Esophagus mucosa (tissue), 1 donor: ENCODE measurements at places on chromosomes 12 and 14.

GRCh38 chr14:103699901-103700752 is 15.1 kb downstream of the XRCC3 start:
- ATAC-seq = no peak

DNA sequence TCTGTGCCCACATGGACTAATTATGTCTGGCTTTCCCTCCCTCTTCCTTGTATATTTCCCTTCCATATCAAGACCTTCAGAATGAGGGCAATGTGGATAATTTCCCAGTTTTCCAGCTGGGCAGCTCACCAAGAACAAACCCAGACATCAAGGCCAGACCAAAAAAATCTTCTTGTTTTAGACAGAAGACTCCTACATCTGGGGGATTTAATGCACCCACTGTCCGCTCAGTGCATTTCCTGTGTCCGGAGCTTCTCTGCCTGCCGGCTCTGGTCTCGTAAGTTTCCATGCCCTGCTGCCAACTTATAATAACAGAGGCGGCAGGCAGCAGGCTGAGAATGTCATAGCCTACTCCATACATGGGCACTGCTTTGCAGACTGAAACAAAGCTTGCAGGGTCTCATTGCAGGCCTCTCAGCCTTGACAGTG is 207.2 kb upstream of the BCL2L14 start:
- ATAC-seq = peak; percentile 40

DNA sequence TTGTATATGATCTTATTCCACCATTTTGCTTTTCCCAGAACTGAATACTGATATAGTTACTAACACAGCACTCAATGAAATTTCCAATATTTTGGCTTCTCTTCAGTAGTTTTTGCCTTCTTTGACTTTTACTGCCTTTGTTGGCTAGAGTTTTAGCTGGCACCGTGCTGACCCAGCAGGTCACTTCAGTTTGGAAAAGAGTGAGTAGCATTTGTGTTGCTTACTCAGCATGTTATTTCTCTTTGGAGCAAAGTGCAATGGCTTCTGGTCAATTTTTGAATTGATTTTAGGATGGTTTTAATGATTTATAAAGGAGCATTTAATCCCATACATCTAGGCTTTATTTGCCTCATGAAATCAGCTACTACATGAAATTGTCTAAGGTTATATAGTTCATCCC is 119.2 kb downstream of the ETNK1 start:
- no peak for ATAC-seq

- peak; percentile 87 for ATAC-seq
Measured at GRCh38 chr12:52191841-52192791, at the start of gene KRT80. TSS of gene KRT80 (minus strand) at chr12:52192014. CDS start at chr12:52191902, 112 bp downstream.

- ATAC-seq = no peak
Measured at GRCh38 chr12:96359328-96359727, 40.9 kb downstream of the CDK17 start.

DNA sequence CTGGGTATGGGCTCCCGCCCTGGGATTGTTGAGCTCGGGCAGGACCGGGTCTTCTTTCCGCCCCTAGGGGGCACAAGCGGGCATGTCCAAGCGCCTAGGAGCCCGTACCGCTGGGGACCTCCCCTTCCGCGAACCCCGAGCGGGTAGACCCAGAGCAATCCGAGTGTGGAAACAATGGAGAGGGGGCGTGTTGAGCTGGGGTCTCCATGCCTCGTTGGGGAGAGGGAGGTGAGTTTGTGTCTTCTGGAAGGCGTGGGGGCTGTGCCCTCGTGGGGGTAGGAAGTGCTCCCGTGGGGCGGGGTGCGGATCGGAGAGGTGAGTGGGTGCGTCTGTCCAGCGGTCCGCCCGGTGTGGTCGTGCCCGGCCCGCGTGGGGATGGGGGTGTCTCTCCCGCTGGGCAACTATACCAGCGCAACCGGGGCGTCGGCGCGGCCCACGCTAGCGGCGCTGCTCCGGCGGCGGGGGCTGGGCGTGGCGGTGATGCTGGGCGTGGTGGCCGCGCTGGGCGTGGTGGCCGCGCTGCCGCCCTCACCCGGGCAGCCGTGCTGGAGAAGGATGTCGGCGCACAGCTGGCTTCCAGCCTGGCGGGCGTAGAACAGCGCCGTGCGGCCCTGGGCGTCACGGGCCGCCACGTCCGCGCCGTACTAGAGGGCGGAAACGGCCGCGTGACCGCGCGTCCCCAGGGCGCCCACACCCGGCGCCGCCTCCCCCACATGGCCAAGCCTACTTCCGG is 12.2 kb downstream of the AGAP2 start:
- ATAC-seq = peak; percentile 86

- ATAC-seq = no peak
Measured at GRCh38 chr12:118694128-118694775, 287.1 kb upstream of the SRRM4 start.

- ATAC-seq = no peak
Measured at GRCh38 chr14:71726580-71727021, 205.6 kb upstream of the RGS6 start.

DNA sequence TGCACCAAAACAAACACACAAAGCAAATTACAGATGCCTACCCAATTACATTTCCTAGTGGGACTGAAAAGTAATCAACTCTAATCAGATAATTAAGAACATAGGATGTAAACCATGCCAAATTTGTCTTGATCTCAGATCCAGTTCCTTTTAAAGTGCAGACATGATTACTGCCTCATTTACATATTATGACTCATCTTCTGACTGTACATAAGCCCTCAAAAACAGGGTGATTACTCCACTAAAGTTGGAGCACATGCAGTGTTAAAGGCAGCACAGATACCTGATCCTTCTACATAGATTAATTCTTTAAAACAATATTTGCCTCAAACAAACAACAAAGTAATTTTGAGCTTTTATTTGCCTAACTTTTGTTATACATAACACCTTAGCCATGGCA is 337.2 kb downstream of the RPS29 start:
- no peak for ATAC-seq

- ATAC-seq = no peak
Measured at GRCh38 chr12:117900561-117900960, 68.2 kb downstream of the KSR2 start.

- ATAC-seq = no peak
Measured at GRCh38 chr12:32736445-32736844, 19.3 kb downstream of the YARS2 start.

DNA sequence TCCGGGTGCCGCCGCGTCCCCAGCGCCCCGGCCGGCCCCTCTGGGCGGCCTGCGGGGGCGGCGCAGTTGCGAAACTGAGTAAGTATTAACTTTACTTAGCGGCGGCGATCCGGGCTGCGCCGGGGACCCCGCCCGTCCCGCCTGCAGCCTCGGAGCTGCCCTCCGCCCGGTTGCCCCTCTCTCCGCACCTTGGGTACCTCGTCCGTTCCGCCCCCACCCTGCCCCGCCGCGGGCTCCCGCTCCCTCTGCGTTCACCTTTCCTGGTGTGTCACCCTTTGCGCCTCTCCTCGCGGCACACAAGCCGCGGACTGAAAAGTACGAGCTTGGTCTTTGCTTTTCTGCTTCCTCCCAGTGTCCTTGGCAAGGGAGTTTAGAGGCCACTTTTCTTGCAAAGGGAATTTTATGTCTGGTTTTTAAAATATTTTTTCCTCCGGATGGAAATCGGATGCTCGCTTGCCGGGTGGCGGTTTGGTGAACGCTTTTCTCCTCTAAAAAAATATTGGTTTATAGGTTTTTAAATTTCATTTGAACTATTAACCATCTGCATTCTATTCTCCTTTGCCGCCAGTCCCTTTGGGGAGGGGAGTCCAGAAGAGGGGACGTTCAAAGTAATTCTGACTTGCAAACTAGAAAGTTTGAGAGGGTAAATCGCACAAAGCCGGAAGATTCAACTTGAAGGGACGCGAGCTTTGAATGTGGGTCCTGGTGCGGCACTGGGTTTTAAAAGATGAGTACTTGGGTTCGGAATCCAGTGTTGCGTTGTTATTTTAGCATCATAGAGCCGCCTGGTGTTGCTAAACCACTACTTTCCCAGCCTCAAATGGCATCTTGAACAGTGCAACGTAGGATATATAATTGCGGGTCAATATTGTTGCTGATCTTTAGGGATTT is 834 bp downstream of the RASSF8 start:
- ATAC-seq = peak; percentile 38

- peak; percentile 51 for ATAC-seq
Measured at GRCh38 chr12:52182898-52183543, 8.8 kb downstream of the KRT80 start.

DNA sequence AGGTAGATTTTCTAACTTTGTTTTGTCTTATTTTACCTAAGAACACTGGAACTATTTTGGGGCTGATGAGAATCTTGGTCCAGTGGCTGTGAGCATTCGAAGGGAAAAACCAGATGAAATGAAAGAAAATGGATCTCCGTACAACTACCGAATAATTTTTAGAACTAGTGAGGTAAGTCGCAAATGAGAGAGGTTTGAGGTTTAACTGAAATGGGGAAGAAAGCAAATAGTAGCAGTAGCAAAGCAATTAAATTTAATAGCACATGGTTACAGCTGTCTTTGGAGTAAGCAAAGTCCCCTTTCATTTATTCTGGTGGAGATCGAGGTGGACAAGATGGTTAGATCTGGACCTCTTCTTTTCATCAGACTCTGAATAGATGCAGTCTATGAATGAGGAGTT is 313.5 kb upstream of the RGS6 start:
- ATAC-seq = no peak

GRCh38 chr12:103331643-103332042 is 164.1 kb downstream of the C12orf42 start:
- ATAC-seq = no peak

DNA sequence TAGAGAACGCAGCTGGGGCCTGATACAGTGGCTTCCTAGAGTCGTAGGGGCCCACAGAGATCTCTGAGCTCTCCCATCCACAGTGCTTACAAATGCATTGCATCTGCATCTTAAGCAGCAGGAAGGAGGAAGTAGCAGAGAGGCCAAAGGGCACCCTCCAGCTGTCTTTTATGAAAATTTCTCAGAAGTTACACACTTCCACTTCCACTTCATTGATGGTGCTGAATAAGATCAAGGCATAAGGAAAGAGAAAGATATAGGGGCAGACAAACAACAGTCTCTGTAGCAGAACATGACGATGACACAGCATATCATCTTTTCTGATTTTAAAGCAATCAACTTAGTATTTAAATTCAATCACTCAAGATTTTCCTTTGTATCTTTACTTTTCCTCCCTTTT is 51.6 kb upstream of the ABCC9 start:
- ATAC-seq = no peak

DNA sequence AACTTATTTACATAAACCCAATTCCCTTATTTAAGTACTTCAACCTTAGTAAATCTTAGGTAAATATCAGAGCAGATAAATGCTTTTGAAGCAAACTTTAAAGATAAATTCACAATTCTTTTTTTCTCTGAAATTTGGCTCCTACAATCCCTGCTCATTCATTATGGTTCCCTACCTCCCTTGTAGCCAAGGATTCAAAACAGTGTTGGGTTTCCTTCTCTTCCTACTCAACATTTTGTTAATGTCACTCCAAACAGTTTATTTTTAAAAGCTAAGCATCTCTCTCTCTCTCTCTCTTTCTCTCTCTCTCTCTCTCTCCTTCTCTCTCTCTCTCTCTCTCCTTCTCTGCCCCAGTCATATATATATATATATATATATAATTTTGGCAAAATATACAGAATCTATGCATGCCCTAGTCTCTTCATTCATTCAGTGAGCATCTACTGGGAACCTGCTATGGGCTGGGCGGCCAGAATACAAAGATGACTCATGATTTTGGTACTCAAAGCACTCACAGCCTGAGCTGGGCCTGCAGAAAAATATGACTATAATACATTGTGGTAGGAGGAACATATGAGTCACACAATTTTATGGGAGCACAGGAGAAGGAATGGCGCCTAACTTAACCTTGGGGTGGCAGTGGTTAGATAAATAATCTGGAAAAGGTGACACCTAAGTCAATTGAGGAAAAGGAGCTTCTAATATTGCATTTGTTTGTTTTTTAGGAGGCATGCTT is 123.7 kb upstream of the DHRS4 start:
- peak; percentile 73 for ATAC-seq

GRCh38 chr14:54665946-54666345 is 99.0 kb downstream of the SAMD4A start:
- peak; percentile 45 for ATAC-seq

- ATAC-seq = no peak
Measured at GRCh38 chr12:69934011-69934410, 109.0 kb downstream of the MYRFL start.

DNA sequence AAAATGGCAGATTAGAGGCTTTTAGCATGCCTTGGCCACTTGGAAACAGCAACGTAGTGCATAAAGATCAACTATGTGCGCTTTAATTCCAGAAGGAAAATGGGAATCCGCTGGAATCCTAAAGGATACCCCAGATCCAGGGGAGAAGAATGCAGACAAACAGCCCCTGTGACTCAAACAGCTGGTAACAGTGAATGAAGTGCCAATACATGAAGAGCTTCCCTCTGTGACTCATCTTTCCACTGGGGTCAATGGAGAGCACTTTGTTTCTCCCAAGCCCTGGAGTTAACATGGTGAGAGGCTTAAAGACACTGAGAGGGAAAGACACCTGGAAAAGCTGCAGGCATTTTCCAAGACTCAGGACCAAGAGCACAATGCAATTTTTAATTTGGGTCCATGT is 263.1 kb downstream of the CEP128 start:
- no peak for ATAC-seq

GRCh38 chr14:105248368-105249181 is at the start of gene BTBD6:
TSS of gene BTBD6 (plus strand) at chr14:105248533. CDS start at chr14:105248712, 179 bp downstream.
- peak; percentile 91 for ATAC-seq

DNA sequence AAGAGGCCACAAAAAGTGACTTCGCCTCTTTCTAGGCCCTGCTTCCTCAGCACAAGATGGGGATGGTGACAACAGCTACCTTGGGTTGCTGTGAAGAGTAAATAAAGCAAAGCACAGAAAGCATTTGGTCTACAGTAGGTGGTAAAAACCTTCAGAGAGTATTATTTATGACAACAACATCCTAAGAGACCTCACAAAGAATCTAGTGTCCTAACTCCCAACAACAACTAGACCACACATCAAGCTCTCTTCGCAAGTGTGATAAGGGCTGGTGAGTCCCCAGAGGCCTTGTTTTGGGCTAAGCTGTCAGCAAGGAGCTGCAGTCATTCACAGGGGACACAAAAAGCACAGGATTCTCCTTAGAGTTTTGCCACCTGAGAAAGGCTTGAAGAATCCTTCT is 84.9 kb downstream of the EFCAB11 start:
- ATAC-seq = no peak

DNA sequence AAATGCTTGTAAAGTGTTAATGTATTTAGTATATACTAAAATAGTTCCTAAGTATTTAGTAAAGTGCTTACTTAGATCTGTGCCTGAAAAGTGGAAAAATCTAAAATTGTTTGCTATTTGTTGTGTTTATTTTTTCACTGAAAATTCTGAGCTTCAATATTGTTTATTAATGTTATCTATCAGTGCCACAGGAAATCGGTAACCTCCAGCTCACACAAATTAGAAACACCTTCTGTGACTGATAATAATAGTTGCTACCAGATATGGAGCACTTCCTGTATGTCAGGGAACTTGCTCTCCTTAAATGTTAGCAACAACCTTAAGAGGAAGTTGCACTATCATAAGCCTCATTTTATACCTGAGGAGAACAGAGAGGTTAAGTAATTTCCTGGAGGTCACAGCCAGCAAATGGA is 723 bp upstream of the LRP10 start:
- ATAC-seq = no peak
